GM12878 (cell line): ENCODE measurements at places on chromosomes 5 and 9. TPM values are rescaled to one million over a fixed set of nuclear protein-coding genes. Genes with fewer than 3 reads are reported as not detected.

The ZNF883 gene
- 0.18 TPM in 1 of 2 replicates, not detected in the other for total RNA-seq

- no peaks in the 10 kb centered on the region for H3K27me3 ChIP-seq
- peaks cover 55% of the 10 kb centered on the region for H3K4me1 ChIP-seq
- peak; percentile 97 for DNase-seq
- H3K4me3 ChIP-seq, result peak overlapping the region; percentile 12; the same call in 1 of the 2 replicates
- H3K36me3 ChIP-seq, result no peaks in the 10 kb centered on the region
Observed at GRCh38 chr5:32542216-32543059, 42.9 kb upstream of the SUB1 start.

The WDR38 gene
- total RNA-seq, result not detected in 2 replicates

DNA sequence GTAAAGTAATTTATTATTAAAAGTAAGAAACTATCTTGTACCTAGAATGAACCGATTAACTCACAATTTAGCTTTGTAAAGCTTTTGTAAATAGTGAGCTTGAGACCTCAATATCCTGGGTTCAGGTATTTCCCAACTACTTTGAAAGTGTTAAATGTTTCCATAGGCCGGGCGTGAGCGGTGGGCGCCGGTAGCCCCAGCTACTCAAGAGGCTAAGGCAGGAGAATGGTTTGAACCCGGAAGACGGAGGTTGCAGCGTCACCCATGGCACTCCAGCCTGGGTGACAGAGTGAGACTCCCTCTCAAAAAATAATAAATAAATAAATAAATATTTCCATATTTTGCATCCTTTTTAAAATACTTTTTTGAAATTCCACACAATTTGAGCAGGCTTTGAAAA is 1.5 kb upstream of the ANKH start:
- no peaks in the 10 kb centered on the region for H3K36me3 ChIP-seq
- no peak overlapping the region for H3K27ac ChIP-seq
- H3K27me3 ChIP-seq, result no peaks in the 10 kb centered on the region
- DNase-seq, result no peak
- H3K4me3 ChIP-seq, result no peak overlapping the region

DNA sequence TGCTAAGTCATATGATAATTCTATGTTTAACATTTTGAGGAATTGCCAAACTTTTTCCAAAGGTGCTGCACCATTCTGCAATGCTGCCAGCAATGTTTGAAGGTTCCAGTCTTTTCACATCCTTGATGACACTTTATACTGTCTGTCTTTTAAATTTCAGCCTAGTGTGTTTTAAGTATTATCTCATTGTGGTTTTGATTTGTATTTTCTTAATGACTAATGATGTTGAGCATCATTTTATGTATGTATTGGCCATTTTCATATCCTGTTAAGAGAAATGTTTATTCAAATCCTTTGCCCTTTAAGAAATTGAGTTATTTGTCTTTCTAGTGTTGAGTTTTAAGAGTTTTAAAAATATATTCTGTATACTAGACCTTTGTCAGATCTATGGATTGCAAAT is 5.0 kb upstream of the TEX48 start:
- H3K27ac ChIP-seq, result no peak overlapping the region
- no peaks in the 10 kb centered on the region for H3K27me3 ChIP-seq
- no peak overlapping the region for H3K4me3 ChIP-seq
- H3K36me3 ChIP-seq, result no peaks in the 10 kb centered on the region

The BHMT2 gene
- total RNA-seq, result not detected in 2 replicates

DNA sequence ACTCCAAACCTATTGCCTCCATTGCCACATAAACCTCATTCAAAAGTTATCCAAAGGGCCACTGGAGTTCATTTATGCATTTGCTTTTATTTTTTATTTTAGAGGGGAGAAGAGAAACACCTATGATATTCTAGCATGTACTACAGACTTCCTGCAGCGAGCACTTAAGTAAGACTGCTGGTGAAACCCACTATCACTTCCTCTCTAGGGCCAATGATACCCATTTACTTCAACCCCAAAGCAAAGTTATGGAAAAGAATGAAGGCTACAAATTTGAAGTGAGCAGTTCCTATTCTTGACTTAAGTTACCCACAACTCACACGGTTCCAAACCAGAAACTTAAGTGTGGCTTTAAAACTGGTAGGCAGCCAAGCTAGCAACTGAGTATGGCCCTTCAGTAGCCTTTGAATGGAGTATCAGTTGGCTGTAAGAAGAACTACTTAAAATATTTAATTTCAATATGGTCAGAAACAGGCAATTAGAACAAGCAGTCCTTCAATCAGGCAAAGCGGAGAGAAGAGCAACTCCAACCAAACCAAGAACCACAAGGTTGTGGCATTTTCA is 94.1 kb downstream of the GPR21 start:
- no peak overlapping the region; the same call in 1 of the 2 replicates for H3K27ac ChIP-seq
- peaks cover 9% of the 10 kb centered on the region for H3K36me3 ChIP-seq
- no peaks in the 10 kb centered on the region for H3K4me1 ChIP-seq
- no peak overlapping the region for H3K4me3 ChIP-seq
- DNase-seq, result no peak

The DMRTA1 gene
- total RNA-seq, result not detected in 2 replicates

DNA sequence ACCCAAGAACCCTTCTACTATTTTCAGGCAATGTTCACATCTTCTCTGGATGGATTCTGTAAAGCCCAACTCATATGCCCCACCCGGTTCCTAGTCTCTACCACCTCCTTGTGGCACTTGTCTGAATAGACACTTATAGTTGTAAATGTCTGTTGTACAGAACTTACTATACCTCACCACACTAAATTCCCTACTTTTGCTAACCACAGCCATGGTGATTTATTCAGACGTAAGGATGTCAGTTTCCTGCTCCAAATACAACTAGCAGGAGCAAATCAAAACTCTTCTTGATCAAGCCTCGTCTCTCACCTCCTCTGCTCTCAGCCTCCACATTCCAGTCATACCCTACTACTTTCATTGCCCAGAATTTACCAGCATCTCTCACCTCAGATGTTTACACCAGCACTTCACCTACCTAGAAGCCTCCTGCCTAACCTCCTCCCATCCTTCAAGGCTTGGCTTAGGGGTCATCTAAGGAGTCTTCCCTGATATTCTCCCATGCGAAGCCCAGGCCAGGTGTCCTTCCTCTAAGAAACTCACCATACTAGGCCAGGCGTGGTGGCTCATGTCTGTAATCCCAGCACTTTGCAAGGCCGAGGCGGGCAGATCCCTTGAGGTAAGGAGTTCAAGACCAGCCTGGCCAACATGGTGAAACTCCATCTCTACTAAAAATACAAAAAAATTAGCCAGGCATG is 75.5 kb downstream of the MAPKAP1 start:
- peak overlapping the region; percentile 98 for H3K27ac ChIP-seq
- H3K4me1 ChIP-seq, result peaks cover 75% of the 10 kb centered on the region
- DNase-seq, result no peak
- peak overlapping the region; percentile 32; the same call in 1 of the 2 replicates for H3K4me3 ChIP-seq
- no peaks in the 10 kb centered on the region for H3K27me3 ChIP-seq

- peaks cover 29% of the 10 kb centered on the region for H3K27me3 ChIP-seq
- DNase-seq, result no peak
- H3K36me3 ChIP-seq, result no peaks in the 10 kb centered on the region
- no peak overlapping the region for H3K4me3 ChIP-seq
Observed at GRCh38 chr9:122218071-122218934, 10.5 kb downstream of the LHX6 start.

The DOCK8 gene
- total RNA-seq, result 90.6 and 100 TPM in 2 replicates

The PCAT7 gene
- not detected in 2 replicates for total RNA-seq

GRCh38 chr9:87684627-87685219 is 41.2 kb upstream of the CTSL start:
- no peak for DNase-seq
- no peaks in the 10 kb centered on the region for H3K4me1 ChIP-seq
- H3K27ac ChIP-seq, result no peak overlapping the region
- peaks cover 1% of the 10 kb centered on the region; the same call in 1 of the 2 replicates for H3K36me3 ChIP-seq
- H3K4me3 ChIP-seq, result no peak overlapping the region

GRCh38 chr9:125534971-125535701 is 171.9 kb downstream of the MAPKAP1 start:
- H3K36me3 ChIP-seq, result no peaks in the 10 kb centered on the region; the same call in 1 of the 2 replicates
- no peaks in the 10 kb centered on the region for H3K27me3 ChIP-seq
- H3K27ac ChIP-seq, result no peak overlapping the region
- peaks cover 9% of the 10 kb centered on the region for H3K4me1 ChIP-seq

- H3K27ac ChIP-seq, result no peak overlapping the region
- no peaks in the 10 kb centered on the region for H3K36me3 ChIP-seq
- no peaks in the 10 kb centered on the region for H3K4me1 ChIP-seq
Observed at GRCh38 chr9:89204801-89205200, 26.2 kb upstream of the SHC3 start.

DNA sequence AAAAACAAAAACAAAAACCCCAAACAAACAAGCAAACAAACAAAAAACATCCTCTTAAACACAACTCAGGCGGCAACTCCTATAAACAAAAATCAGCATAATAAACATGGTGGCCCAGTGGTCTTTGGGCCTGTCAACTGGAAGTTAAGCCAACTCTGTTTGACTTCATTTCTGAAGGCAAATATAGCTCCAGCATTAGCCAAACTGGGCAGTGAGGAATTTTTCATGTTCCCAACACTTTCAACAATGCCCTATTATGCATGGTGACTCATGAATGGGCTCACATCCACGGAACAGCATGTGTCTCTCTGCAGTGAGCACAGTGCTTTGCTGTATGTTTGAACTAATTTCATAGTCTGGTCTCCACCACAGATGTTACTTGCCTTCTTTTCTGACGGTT is 143.9 kb upstream of the STC2 start:
- H3K27me3 ChIP-seq, result no peaks in the 10 kb centered on the region
- H3K4me1 ChIP-seq, result no peaks in the 10 kb centered on the region
- H3K27ac ChIP-seq, result no peak overlapping the region
- no peaks in the 10 kb centered on the region for H3K36me3 ChIP-seq
- no peak for DNase-seq

DNA sequence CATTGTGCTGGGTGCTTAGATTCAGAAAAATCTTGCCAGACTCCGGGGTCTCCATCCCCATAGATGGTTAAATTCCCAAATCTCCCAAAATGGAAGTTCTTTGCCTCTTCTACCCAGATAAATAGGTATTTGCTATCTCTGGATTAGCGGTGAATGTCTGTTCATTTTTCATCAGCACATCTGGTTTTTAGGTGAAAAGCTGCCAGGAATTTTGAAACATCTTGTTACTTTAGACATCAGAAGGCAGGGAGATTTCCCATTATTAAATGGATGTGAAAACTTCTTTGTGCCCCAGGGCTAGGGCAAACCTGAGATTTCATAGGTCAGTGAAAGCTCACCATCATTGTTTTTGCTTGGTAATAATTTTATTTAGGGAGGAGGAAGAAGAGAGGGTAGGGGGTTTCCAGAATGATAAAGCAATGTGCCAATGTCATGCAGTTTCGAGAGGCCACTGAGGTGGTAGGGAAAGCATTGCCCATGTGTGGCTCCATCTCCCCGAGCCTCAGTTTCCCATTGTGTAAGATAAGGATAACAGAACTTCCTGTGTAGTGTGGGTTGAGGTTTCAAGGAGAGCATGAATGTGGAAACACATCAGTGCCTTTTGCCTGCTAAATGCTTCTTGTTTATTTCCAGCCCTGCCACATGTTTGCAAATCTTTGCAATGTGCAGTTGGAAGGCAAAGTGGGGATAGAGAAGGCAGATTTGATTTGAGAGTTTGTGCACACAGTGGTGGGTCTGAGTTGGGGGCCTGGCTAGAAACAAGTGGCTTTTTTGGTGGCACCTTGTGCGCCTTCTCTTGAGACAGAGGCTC is 147.2 kb upstream of the KLF4 start:
- H3K27ac ChIP-seq, result no peak overlapping the region
- H3K27me3 ChIP-seq, result no peaks in the 10 kb centered on the region
- no peaks in the 10 kb centered on the region for H3K36me3 ChIP-seq
- no peaks in the 10 kb centered on the region for H3K4me1 ChIP-seq

GRCh38 chr5:11522796-11523195 is 381.4 kb downstream of the CTNND2 start:
- DNase-seq, result no peak
- no peak overlapping the region for H3K27ac ChIP-seq
- no peak overlapping the region for H3K4me3 ChIP-seq

- H3K4me3 ChIP-seq, result no peak overlapping the region
- H3K4me1 ChIP-seq, result peaks cover 8% of the 10 kb centered on the region
- H3K27ac ChIP-seq, result no peak overlapping the region
- H3K36me3 ChIP-seq, result no peaks in the 10 kb centered on the region
- no peaks in the 10 kb centered on the region for H3K27me3 ChIP-seq
- DNase-seq, result no peak
Observed at GRCh38 chr5:71910741-71911140, 191.7 kb downstream of the CARTPT start.

DNA sequence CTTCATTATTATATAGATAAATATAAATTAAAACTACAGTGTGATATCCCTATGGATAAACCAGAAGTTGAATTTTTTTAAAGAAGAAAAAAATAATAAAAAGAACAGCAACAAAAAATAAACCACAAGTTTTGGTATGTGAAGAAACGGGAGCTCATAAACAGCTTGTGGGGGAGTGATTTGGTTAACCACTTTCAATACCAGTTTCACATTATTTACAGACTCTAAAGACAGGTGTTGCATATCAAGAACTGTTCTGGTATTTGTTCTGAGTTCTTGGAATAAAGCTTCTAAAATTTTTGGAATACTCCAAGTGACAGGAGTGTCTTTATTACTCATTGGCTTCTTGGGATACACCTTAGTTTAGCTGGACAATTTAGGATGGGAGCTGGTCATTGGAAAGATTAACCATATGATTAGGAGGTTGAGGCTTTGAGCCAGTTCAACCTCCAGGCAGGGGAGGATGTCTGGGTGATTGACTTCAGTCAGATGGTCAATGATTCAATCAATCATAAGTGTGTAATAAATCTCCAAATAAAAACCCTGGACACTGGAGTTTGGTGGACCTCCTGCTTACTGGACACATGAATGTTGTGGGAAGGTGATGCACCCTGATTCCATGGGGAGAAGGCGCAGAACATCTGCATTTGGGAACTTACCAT is 2223.1 kb upstream of the C9orf72 start:
- H3K36me3 ChIP-seq, result no peaks in the 10 kb centered on the region
- DNase-seq, result peak; percentile 19
- no peaks in the 10 kb centered on the region for H3K27me3 ChIP-seq
- no peak overlapping the region for H3K4me3 ChIP-seq
- H3K27ac ChIP-seq, result no peak overlapping the region

DNA sequence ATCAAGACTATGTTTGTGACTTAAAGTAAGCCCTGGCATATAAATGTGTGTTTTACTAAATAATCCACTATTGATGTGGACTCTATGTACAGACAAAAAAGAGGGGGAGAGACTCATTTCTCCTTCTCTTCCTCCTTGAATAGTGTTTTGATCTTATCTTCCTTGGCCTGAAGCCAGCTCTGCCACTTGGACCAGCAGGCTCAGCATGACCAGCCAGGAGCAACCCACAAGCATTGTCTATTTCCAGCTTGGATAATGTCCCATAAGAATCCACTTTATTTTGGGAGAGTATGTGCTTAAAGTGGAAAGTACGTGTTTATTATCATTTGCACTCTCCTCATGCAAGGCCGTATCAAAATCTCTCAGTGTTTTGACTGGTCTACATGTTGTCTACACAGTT is 23.8 kb upstream of the SLC46A2 start:
- H3K4me3 ChIP-seq, result no peak overlapping the region
- no peak for DNase-seq
- H3K27me3 ChIP-seq, result no peaks in the 10 kb centered on the region
- no peak overlapping the region for H3K27ac ChIP-seq
